Stimulated activated CD4-positive, alpha-beta T cell treated with anti-CD3 and anti-CD28 coated beads, Interleukin-1b, Interleukin-23, amount 100 ng/mL, for 24 hours (primary cell): ENCODE measurements at places on chromosomes 6 and 20.

GRCh38 chr6:2433711-2434110 lies 188.3 kb upstream of the GMDS start:
- DNase-seq = no peak

- no peak for DNase-seq
Measured at GRCh38 chr20:23584434-23585199, 16.3 kb upstream of the CST9L start.

DNA sequence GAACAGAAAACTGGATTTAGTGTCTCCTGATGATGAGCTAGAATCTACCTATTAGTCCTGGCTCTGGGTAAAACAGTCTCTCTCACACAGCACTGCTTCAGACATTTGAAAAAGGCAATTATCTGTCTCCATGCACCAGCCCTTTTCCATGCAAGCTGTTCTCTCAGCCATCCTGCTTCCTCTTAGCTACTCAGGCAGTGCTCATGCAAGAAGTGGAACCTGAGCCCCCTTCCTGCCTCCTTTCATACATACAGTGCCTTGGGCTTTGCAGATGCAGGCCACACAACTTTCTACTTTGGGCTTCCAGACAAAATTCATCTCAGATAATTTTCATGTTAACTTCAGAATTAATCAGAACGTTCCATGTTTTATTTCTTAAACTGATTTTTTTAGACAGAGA lies 151.3 kb downstream of the RALGAPA2 start:
- DNase-seq = no peak

DNA sequence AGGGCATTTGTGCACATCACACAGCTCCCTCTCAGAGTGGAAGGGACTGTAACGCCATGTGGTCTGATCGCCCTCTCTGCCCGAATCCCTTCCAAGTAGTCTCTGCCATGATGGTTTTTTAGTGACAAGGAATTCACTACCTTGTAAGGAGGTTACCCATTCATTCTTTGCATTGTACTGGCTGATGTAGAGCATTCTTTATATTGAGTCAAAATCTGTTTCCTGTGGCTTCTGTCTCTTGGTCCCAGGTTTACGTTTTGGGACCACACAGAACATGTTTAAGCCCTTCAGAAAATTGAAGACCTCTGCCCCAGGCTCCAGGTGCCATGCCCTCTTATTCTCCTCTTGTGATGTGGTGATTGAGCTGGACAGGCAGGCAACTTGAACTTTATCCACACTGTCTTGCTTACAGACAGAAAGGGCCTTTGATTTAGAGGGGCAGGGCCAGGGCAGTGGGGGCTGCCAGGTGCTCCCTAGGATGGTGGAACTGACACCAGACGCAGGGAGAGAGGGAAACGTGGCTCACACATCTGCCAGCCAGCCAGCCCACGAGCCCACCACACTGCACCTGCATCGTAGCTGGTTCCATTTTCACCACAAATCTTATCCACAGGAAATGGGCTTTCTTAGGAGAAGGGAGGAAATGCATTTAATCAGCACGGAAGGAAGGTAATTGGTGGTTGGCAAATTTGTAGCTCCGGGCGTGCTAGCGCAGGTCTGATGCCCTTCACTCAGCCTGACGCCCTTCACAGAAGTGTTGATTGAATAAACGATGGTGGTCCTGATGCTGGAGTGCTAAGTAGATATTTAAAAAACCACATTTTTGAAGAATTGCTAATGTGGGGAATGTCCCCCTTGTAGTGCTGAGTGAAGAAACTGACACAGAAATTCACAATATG lies 78.2 kb downstream of the TCP11 start:
- DNase-seq = no peak

- no peak for DNase-seq
Measured at GRCh38 chr6:139037490-139037889, 8.9 kb downstream of the ABRACL start.
